ENCODE measurements at places on chromosomes 11 and 22.

DNA sequence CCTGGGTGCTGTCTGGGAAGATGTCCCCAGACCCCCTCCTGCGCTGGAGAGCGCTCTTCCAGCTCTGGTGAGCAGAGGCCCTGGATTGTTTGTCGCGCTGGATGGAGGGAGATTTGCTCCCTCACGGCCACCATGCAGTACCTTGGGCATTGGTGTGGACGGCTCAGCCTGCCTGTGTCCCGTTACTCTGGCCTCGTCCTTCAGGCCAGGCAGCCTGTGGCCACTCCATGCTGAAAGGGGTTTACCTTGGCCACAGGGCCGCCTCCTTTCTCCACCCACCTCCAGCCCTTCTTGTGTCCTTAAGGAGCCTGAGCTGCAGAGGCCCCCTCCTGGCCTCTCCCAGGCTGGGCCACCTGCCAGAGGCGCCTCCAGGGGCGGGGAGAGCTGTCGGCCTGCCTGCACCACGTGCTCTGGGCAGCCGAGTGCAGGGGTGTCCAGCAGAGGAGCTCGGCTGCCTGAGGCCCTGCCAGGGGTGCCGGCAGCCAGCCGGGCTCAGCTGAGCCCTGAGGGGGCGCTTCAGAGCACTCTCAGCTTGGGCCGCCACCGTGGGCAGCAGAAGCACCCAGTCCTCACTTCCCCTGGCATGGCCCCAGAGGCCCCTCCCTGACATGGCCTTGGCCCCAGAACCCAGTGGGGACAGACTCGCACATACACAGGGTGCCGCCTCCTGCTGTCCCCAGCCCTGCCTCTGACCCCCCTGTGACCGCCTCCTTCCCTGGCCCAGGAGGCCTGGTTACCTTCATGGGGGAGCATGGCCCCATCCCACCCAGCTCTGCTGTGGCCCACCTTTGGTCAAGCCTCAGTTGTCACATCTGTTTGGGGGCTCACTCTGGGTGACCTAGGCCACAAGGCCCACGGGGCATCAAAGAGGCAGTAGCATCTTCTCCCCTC, 3.4 kb downstream of the CCND1 start:
- peak; percentile 74 for ATAC-seq

GRCh38 chr22:20248461-20248978, 19.6 kb downstream of the RTN4R start:
- ATAC-seq = no peak

DNA sequence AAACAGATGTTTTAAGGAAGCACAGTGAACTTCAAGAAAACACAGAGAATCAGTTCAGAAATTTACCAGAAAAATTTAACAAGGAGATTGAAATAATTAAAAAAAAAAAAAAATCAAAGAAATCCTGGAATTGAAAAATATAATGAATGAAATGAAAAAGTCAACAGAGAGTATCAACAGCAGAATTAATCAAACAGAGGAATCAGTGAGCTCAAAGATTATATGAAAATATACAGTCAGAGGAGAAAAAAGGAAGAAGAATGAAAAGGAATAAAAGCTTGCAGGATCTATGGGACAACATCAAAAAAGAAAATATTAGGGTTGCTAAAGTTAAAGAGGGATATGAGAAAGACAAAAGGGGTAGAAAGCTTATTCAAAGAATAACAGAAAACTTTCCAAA, 82.3 kb downstream of the XRRA1 start:
- no peak for ATAC-seq

DNA sequence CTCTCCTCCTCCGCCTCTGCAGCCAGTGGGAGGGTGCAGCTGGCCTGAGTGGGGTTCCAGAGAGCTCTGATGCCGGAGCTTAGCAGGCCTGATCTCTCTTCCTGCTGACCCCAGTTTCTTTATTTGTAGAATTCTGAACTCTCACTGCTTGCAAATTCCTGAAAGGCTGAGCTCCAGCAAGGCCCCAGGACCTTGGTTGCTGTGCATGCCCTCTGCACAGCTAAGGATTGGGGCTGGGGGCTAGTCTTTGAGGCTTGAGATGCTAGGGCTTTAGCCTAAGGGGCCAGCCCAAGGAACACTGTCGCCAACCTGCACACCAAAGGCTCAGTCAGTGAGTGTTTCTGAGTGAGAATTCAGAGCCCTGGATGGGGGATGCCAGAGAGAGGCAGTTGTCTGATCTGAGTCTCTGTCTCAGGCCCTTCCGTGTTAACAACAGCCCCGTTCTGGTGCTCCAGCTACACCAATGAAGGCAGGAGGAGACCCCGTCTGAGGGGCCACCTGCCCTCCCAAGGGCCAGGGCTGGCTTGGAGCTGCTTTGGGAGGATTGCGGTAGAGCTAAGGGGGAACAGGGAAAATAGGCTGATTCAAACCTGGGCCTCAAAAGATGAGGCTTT, 106.0 kb upstream of the LMO1 start:
- ATAC-seq = no peak

- ATAC-seq = no peak
These were observed 99.6 kb downstream of the FAM168A start for GRCh38 chr11:73498343-73498742.

DNA sequence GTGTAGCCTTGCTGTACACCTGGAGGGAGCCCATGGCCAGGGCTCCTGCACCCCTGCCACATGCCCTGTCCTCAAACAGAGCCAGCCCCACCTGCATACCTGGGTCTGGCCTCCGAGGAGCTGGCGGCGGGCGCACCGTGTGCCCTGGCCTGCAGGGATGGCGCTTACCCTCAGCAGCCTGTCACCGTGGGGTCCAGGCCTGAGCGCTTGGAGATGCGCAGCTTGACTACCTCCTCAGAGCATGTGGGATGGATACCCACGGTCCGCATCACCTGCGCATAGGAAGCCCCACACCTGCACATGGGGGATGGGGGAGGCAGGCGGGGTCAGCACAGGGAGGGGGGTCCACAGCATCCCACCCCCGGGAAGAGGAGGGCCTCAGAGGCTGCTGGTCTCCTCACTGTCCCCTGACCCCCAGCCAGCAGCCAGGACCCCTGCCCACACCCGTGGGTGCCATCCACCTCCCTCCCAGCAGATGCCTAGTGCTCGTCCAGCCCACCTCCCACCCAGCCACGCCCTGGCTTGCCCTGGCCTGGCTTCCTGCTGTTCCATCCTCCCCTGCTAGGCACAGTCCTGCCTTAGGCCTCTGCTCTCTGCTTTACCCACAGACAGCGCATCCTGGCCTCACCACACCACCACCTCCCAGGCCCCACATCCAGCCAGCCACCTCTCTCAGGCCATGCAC, 22.4 kb upstream of the GNB1L start:
- ATAC-seq = no peak

DNA sequence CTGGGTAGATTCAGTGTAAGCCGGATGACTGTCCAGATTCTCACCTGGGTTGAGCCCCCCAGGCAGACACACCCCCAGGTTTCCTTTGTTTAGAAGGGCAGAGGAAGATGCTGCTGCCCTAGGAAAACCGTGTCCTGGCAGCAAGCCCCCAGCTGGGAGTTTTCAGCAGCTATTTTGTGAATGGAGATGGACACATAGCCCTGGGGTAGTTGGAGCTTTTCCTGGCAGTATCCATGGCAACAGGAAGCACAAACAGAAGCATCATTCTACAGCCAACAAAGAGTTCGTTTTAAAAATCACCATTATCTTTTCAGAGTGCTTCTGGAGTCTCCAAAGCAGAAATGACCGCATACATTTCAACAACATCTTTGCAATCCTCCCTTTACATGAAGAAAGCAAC, 245.5 kb downstream of the BRD1 start:
- ATAC-seq = no peak

DNA sequence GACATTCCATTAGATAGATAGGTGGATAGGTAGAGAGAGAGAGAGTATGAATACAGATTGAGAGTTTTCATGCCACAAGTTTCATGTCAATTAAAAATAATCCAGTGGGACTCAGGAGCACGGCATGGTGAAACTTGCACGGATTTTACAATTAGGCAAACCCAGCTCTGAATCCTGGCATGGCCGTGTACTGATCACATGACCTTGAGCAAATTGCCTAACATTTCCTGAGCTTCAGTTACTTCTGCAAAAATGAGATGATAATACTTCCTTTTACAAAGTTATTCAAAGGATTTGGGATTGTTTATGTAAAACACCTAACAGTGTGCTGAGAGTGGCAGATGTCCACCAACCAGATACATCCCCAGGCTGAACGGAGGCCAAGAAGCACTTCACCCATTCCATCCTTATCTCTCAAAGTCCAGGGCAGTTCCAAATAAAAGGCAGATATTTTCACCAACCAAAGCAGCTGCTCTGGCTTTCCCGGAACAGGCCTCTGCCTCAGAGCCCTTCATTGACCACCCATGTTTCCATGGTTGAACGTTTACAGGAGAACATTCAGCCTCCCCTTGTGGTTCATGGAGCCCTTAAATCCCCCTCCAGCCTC, 17.9 kb downstream of the APLNR start:
- peak; percentile 72 for ATAC-seq

DNA sequence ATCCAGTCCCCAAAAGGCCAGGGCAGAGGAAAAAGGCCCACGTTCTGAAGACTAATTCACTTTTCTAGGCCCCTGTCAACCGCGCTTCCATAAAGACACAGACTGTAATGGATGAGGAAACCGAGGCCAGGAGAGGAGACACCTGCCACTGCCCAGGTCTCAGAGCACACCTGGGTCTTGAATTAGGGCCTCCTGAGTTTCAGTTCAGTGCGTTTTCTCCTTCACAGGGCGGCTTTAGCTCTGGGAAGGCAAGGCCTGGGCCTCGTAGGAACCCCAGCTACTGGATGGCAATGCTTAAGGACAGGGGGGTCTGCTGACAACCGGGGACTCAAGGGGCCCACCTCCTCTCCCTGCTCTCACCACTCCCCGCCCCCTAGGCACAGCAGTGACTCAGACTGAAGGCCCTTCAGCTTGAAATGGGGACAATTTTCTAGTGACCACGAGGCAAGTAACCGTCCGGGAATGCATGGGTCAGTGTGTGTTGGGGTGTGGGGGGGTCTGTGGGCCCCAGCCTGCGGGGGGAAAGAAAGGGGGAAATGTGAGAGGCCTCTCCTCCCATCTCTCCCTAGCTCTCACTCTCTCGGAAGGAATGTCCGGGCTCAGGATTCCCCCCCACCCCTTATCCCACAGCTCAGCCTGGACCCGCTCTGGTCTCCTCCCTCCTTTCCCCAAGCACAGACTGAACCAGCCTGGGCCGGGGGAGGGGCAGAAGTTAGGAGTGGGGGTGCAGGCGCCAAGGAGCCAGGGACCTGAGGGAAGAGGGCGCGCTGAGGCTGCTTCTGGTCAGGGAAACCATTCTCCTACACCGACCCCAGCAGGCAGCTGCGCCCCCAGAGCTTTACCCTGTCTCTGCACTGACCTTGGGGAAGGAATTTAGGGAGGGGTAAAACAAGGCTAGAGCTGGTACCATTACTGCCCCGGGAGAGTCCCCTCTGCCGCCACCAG, 17.2 kb downstream of the CREB3L1 start:
- peak; percentile 3 for ATAC-seq

GRCh38 chr11:8097468-8097867, 16.5 kb downstream of the TUB start:
- no peak for ATAC-seq

GRCh38 chr11:83115026-83115425, 41.9 kb upstream of the PCF11 start:
- ATAC-seq = no peak

DNA sequence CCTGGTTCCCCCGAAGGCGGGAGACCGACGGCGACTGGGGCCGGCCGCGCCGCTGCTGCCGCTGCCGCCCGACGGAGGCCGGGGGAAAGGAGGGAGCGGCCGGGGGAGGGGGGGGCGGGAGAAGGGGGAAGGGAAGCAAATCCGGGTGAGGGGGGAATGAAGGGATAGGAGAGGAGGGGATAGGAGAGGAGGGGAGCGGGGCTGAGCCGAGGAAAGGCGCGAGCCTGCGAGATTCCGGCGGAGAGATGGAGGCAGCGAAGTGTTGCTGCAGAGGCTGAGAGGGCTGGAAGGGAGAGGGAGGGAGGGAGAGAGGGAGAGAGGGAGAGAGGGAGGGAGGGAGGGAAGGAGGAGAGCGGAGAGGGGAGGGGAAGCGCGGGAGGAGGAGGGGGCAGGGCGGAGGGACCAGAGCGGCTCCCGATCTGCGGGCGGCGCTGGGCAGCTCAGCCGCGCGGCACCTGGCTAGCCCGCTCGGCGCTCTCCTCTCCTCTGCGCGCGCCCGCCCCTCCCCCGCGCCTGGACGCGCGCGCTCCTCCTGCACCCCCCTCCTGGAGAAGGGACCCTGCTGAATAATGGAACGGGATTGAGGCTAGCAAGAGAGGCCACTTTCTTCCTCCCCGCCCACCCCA, 52.3 kb downstream of the SLC22A12 start:
- ATAC-seq = peak; percentile 46

DNA sequence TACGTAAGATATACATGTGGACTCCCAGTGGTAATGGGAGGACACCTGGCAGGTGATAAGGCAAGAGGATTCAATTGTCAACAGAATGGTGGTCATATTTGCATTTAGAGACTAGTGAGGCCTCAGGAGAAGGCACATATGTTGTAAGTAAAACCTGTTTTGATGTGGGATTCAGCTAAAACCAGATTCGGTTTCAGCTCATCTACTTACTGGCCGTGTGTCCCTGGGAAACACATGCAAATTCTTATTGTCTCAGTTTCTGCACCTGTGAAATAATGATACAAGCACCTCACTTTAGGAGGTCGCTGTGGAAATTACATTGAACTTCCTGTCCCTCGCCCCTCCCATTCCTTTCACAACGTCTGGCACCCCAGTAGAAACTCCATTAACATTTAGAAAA, 78.9 kb upstream of the FIBIN start:
- ATAC-seq = no peak

GRCh38 chr11:119717839-119718534, 11.0 kb downstream of the NECTIN1 start:
- ATAC-seq = no peak

GRCh38 chr22:50544746-50545253, 899 bp upstream of the KLHDC7B start:
- ATAC-seq = no peak

GRCh38 chr22:17198170-17199002, 20.8 kb downstream of the ADA2 start:
- ATAC-seq = no peak

GRCh38 chr11:118476676-118477075, 40.4 kb downstream of the KMT2A start:
- ATAC-seq = no peak

DNA sequence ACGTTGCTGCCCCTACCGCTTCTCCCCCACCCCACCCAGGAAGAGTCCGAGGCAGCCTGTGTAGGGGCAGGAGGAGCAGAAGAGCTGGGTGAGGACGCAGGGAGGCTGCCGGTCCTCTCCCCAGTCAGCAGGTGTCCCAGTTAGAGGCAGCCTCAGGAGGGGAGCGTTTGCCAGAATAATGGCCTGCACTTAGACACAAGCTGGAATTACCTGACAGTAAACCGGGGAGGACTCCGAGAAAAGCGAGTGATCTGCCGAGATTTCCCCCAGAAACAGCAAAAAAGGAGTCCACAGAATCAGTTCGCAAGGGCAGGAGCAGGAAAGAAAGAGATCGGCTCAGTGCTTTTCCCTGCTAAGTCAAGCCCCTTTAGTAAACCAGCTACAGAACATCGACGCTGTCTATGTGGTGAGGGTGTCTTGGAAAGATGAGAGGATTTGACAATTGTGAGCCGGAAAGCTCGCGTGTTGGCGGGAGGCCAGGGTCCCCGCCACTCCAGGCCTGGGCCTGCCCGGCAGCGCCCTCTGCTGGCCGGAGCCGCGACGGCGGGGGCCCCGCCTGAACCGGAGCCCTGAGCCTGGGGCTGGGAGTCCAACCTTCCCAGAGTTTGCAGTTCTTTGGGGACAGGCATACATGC, 17.7 kb upstream of the THRSP start:
- peak; percentile 93 for ATAC-seq

GRCh38 chr11:9775398-9775779, 111.5 kb downstream of the SWAP70 start:
- no peak for ATAC-seq

GRCh38 chr11:118267486-118267885, 3.4 kb upstream of the MPZL2 start:
- ATAC-seq = no peak
